ENCODE measurements at places on chromosomes 3 and 15.

GRCh38 chr3:52882377-52882776, 15.0 kb downstream of the STIMATE start:
- no peak for DNase-seq

- no peak for DNase-seq
These were observed 466.3 kb upstream of the ONECUT1 start for GRCh38 chr15:53256457-53256856.

DNA sequence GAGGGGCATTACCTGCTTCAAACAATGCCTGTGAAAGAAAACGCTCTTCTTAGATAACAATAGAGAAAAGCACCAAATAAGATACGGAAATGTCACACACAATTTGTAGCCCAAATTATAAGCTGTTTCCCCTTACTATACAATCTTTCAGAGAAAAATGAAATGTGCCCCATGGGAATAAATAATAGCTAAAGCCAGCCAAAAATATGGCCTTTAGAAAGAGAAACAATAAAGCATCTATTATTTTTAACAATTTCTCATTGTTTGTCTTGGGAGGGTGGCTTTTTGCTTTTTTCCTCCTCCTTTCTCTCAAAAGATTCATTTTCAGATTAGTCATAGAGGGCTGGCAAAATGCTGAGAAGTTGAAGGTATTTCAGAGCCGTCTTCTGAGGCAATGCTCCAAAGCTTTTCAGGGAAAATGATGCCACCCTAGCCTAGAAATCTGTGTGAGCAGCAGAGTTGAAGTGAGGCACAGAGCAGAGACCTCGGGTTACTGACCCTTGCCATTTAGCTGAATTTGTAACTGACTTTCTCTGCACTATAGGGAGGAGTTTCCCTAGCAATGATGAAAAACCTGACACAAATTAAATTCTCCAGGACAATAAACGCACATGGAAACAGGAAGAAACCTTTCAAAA, 86.3 kb upstream of the PRICKLE2 start:
- DNase-seq, result no peak

DNA sequence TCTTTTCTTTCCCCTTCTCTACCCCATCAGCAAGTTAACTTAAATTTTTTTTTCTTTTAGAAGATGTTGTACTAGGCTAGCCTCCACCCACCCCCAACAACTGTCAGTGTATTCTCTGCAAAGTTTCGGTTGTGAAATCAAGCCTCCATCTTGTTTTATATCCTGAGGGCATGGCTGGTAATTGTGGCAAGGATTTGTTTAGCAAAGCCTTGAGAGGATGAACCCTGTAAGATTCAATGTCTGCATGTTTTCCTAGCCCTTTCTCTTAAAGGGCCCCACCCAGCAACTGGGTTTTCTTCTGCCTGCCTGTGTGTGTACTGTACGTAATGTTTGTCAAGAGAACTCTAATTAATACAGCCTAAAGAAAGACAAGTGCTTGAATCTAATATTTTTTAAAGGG, 475.3 kb downstream of the FHIT start:
- no peak for DNase-seq

DNA sequence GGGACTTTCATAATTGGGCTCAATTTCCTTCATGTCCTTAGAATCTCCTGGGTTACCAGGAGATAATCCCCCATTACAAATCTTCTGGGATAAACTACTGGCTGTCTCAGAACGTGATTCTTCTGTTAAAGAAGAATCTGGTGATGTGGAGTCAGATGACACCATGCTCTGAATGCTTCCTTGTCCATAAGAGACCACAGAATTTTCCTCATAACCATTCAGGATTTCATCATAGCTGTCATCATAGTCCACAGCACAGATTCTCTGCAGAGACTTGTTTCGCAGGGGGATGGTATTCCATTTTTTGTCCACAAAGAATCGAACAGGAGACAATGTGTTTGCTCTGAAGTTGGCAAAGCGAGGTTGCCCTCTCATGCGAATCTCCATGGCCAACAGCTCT, 109.8 kb upstream of the TSPAN3 start:
- no peak for DNase-seq

- no peak for DNase-seq
These were observed 15.4 kb downstream of the GALK2 start for GRCh38 chr15:49185473-49185872.

DNA sequence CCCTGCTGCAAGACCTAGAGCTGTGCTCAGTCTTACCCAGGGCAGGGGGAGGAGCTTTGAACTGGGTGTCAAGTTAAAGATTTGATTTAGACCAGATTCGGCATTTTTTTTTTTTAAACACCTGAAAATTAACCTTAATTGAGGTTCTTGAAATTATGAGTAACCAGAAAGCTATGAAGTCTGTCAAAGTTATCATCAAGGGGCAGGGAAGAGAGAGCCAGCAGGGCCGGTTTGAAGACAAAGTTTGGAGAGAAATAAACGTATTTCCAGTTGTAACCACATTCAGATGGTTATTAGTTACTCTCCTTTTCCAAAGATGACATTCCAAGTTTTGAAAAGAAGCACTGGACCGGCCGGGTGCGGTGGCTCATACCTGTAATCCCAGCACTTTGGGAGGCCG, 12.0 kb downstream of the TMEM266 start:
- no peak for DNase-seq

GRCh38 chr15:70466895-70467529, 296.3 kb downstream of the UACA start:
- DNase-seq, result no peak

All from CD4-positive, CD25-positive, alpha-beta regulatory T cell (primary cell).